ENCODE measurements at places on chromosomes 6 and 20. TPM values are rescaled to one million over a fixed set of nuclear protein-coding genes. Genes with fewer than 3 reads are reported as not detected.

DNA sequence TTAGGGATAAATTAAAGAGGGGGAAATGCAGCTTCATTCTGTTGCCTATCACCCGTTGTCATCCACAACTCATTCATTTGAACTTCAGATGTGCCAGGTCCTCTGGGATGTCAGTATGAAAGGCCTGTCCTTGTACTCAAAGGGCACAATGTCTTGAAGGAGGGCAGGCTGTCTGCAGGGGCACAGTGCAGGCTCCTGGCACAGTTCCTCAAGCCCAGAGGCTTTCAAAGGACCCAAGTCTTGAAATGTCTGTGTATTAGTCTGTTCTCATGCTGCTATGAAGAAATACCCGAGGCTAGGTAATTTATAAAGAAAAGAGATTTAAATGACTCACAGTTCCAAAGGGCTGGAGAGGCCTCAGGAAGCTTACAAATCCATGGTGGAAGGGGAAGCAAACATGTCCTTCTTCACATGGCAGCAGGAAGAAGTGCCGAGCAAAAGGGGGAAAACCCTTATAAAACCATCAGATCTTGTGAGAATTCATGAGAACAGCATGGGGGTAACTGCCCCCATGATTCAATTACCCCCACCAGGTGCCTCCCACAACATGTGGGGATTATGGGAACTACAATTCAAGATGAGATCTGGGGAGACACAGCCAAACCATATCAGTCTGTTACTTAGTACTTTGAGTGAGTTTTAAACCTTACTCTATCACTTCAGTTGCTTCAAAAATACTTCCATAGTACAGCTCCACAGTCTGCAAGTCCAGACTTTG, 9.4 kb downstream of the SNX9 start:
- H3K27me3 ChIP-seq = no peaks in the 10 kb centered on the region
- DNase-seq = no peak
- H3K4me1 ChIP-seq = peaks cover 41% of the 10 kb centered on the region

ZNF451 gene
- 37.1 TPM for total RNA-seq

TMEM244 gene
- total RNA-seq = not detected

DNA sequence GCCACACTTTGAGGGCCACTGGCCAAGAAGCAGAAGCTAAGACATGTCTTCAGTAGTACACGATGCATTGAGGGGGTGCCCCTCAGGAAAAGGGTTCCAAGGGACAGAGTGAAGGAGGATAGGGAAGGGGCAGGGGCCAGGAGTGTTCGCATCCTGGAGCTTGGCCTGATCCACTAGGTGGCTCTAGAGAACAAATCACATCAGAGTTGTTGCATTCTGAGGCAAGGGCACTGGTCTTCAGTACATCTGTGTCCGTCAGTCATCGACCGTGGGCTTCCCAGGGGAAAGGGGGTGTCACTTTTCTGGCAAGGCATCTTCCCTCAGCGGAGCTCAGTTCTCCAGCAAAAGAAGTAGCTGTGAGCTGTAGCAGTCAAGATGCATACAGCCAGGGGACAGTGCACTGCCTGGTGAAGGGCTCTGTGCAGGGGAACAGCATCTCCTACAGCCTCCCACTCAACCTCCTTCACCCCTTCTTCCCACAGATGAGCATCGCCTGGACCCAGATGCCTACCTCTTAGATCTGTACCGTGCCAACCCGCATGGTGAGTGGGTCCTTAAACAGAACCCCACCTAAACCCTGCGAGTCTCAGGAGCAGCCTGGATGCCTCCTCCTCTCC, 47.8 kb downstream of the ARHGAP40 start:
- H3K36me3 ChIP-seq = no peaks in the 10 kb centered on the region
- H3K4me3 ChIP-seq = no peak overlapping the region
- H3K27ac ChIP-seq = no peak overlapping the region
- DNase-seq = no peak

CDH4 gene
- 0.54 TPM for total RNA-seq

NFYA gene
- 9.5 TPM for total RNA-seq

DNA sequence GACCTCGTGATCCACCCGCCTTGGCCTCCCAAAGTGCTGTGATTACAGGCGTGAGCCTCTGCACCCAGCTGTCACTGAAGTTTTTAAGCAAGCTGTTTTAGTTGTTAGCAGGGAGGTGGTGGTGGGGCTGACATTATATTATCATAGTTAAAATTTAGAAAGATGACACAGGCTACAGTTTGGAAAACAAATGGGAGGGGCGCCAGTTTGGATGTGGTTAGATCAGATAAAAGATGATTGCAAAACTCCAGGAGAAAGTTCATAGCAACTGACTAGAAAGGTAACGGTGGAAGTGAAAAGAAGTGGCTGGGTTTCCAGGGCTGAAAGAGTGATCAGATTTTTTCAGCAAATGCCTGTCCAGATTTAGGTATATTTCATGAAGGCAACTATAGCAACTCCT, 311.9 kb upstream of the CITED2 start:
- DNase-seq = no peak
- H3K36me3 ChIP-seq = no peaks in the 10 kb centered on the region
- H3K4me1 ChIP-seq = no peaks in the 10 kb centered on the region
- no peak overlapping the region for H3K27ac ChIP-seq

RAET1L gene
- not detected for total RNA-seq

GRCh38 chr6:106790149-106790770, 160.9 kb downstream of the QRSL1 start:
- H3K27me3 ChIP-seq = no peaks in the 10 kb centered on the region
- no peak overlapping the region for H3K27ac ChIP-seq
- H3K4me1 ChIP-seq = no peaks in the 10 kb centered on the region
- no peaks in the 10 kb centered on the region for H3K36me3 ChIP-seq
- no peak for DNase-seq

DNA sequence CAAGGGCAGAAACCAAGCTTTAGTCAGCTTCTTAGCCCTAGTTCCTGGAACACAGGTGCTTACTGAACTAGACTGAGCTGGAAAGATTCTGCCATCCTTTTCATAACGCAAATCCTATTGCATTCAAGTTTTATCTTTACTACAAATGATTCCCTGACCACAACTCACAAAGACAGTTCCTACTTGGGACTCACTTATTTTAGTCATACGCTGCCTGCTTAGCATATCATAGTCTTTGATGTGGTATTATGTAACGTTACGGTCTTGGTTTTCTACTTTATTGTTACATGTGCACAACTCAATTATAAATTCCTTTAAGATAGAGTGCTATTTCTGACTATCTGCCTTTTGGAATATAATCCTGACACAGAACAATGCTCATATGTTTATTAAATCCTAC, 59.1 kb downstream of the BLOC1S5 start:
- no peak for DNase-seq
- H3K36me3 ChIP-seq = no peaks in the 10 kb centered on the region
- H3K4me3 ChIP-seq = no peak overlapping the region
- no peaks in the 10 kb centered on the region for H3K4me1 ChIP-seq
- no peaks in the 10 kb centered on the region for H3K27me3 ChIP-seq
- no peak overlapping the region for H3K27ac ChIP-seq

GRCh38 chr20:16709017-16709416, 20.8 kb upstream of the SNRPB2 start:
- no peaks in the 10 kb centered on the region for H3K27me3 ChIP-seq
- no peak overlapping the region for H3K27ac ChIP-seq
- no peaks in the 10 kb centered on the region for H3K4me1 ChIP-seq
- H3K4me3 ChIP-seq = no peak overlapping the region
- no peak for DNase-seq

CCN2 gene
- 90.7 TPM for total RNA-seq

FLRT3 gene
- 0.21 TPM for total RNA-seq

DNA sequence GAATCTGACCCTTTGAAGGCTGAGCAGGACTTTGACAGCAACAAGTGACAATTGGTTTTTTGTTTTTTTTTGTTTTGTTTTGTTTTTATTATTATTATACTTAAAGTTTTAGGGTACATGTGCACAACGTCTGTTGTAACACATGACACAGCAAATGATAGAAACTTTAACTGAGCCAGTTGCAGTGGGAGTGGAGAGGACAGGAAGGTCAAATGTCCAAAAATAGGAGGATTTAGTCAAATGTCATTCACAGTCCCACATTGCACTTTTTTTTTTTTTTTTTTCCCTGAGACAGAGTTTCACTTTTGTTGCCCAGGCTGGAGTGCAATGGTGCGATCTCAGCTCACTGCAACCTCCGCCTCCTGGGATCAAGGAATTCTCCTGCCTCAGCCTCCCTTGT, 223.0 kb downstream of the HIVEP2 start:
- H3K4me1 ChIP-seq = no peaks in the 10 kb centered on the region
- no peak for DNase-seq
- H3K27me3 ChIP-seq = no peaks in the 10 kb centered on the region
- H3K27ac ChIP-seq = no peak overlapping the region
- H3K4me3 ChIP-seq = no peak overlapping the region

NRM gene
- total RNA-seq = 5.2 TPM

Measured in heart left ventricle (tissue), 16 donors.